ENCODE measurements at places on chromosomes 3 and 15.

DNA sequence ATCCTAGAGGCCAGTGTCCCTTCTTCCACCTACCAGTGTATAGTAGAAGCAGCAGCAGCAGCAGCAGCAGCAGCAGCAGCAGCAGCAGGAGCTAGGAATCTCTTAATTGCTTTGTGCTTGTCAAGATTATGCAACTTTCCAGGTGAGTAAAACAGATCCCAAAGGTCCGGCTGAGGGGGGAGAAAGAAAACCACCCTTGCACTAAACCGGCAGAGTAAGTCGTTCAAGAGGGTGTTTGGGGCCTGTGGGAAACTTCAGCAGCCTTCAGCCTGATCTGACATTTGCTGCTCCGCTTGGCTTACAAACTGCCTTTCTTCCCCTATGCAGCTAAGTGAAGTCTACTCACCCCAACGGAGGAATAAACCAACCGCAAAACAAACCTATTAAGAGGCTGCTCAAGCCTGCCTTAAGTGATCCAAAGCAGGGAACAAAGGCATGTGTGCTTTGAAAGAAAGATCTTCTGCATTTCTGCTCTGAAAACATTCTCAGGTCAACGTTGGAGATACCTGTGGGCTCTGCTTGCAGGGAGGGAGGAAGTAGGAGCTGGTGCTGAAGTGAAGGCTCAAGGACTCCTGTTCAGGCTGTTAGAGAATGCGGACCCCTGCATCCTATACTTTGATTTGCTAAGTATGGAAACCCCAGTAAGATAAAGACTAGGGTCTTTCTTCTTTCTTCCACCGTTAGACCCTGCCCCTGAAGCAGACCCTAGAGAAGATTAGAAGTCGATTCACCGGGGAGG, 35.7 kb upstream of the DLG1 start:
- DNase-seq, result no peak

DNA sequence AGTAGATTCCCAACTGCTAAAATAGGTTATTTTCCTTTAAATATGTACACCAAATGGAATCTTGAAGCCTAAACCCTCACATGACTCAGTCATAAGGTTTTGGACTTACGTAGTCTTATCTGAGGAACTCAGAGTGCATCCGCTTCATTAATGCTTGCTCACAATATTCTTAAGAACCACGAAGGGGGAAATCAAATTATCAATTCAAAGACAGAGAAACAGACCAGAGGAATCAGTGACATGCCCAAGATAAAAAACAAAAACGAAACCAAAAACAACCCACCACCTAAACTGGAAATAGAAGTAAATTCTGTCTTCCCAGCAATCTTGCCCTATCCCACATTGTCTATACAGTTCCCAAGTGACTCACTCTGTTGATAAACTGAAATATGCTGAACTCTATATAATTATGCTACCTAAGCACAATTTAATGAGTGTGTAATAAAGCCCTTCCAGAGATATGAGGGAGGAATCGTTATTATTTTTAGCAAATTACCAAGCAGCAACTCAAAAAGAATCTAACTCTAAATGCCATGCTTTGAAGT, 135.4 kb upstream of the CBLB start:
- DNase-seq, result peak; percentile 17

- DNase-seq, result no peak
These were observed 8.4 kb downstream of the IFT80 start for GRCh38 chr3:160390565-160391138.

DNA sequence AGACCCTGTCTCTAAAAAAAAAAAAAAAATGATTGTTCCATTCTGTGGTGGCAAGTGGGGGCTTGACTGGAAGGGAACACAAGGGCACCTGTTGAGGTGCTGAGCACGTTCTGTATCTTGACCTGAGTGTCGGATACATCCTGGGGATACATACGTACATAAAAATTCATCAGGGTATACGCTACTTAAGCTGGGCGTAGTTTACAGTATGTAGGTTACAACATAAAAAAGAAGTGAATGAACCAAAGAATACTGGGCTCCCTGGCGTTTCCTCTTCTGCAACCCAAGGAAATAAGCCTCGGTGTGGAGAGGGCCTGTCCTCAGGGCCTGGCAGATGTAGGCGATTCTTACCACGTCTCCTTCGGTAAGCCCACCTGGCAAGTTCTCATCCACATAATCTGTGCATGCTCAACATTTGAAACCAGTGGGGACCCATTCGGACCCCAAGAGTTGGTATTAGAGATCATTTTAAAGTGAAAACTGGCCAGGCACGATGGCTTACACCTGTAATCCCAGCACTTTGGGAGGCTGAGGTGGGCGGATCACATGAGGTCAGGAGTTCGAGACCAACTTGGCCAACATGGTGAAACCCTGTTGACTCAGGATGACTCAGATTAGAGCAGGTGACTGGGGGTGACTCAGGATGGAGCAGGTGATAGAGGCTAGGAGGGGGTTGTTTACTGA, 5.1 kb upstream of the MUC20 start:
- DNase-seq, result no peak

GRCh38 chr3:135127946-135128470, 332.9 kb downstream of the EPHB1 start:
- no peak for DNase-seq

DNA sequence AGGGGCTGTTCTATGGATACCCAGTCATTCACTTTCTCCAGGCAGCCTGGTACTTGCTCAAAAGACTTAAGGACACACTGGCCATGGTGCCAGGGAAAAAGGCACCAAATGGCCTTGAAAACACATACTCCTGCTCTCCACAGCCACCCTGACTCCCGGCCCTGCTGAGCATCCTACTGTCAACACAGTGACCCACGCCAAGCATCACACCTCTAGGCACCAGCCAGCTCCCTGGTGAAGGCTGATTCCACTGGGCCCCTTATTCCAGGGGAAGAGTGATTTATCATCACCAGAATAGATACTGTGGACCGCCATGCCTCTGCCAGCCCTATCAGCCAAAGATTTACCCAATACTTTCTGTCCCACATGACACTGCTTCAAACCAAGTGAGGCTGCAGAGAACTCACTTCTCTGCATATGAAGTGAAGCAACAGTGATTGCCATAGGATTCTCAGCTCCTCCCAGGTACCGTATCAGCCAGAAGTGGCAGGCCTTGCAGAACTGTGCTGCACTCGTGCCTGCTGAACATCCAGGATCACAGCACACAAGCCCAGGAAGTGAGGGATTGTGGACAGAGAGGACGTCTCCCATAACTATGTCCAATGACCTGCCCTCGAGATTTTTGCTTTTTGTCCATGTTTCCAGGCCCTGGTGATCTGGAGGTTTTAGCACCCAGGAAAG, 63.7 kb downstream of the WHAMM start:
- no peak for DNase-seq

- no peak for DNase-seq
These were observed 7.2 kb downstream of the RNF13 start for GRCh38 chr3:149820183-149820582.

DNA sequence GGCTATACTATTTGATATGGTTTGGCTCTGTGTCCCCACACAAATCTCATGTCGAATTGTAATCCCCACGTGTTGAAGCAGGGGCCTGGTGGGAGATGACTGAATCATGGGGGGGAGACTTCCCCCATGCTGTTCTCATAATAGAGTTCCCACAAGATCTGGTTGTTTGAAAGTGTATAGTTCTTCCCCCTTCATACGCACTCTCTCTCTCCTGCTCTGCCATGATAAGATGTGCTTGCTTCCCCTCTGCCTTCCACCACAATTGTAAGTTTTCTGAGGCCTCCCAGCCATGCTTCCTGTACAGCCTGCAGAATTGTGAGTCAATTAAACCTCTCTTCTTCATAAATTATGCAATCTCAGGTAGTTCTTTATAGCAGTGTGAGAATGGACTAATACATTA, 290.1 kb upstream of the CHRM5 start:
- no peak for DNase-seq

- no peak for DNase-seq
These were observed 130.9 kb upstream of the ABI3BP start for GRCh38 chr3:101124125-101124524.

GRCh38 chr15:65982627-65983322, 113.5 kb downstream of the RAB11A start:
- DNase-seq, result no peak

- no peak for DNase-seq
These were observed 20.2 kb upstream of the LMCD1 start for GRCh38 chr3:8481380-8481779.

DNA sequence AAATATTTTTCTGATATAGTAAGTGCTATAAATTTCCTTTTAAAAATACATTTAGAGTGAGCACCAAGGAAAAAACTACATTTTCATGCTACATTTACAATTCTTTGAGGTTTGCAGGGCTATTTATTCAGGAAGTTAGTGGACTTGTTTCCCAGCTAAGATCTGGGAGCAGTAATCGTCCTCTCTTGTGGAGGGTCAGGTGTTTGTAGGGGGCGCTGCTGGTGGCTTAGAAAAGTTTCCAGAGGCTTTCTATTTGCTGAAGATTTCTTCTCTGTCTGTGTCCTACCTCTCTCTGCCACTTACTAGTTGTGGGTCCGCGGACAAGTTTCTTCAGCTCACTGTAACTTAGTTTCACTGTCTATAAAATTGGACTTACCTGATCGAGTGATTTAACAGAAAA, 163.9 kb downstream of the PEX5L start:
- no peak for DNase-seq

DNA sequence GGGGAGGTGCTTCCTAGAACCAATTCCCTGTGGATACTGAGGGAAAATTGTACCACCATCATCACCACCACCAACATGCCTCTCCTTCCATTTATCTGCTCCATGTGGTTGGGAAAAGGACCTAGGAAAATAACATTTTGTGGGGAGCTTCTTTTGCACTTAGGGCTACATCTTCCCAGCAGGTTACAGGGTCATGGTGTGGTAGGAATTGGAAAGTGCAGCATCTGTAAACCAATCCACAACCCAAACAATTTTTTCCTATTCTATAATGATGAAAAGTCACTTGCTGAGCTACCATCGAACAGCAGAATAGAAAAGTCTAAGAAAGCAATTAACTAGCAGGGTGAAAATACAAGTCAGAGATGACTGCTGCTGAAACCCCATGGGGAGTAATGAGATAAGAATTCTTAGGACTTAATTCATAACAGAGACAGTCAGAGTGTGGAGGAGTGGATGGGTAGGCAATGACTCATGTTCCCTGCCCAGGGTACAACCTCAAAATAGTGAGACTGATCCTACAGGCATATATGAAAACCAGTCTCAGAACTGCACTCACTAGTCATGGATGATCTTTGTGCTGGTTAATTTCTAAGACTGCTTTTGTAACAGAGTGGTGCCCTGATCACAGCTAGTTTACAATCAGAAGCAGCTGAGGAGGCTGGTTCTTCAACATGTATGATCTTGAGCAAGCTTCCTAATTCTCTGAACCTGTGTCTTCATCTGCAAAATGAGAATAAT, 38.1 kb upstream of the LEKR1 start:
- DNase-seq, result peak; percentile 74

GRCh38 chr3:129526121-129526900, 2.1 kb upstream of the RHO start:
- no peak for DNase-seq

- no peak for DNase-seq
These were observed 541.6 kb upstream of the ALCAM start for GRCh38 chr3:104825116-104825515.

DNA sequence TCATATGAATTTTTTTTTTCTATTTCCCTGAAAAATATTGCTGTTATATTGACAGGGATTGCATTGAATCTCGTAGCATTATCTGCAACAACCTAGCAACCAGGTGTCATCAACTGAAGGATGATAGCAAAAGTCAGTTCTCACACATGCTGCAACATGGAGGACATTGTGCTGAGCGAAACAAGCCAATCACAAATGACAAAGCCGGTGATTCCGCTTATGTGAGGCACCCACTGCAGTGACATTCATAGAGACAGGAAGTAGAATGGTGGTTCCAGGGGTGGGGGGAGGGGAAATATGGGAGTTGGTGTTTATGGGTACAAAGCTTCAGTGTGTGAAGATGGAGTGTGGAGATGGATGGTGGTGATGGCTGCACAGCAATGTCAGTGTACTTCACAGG, 7.6 kb downstream of the NIPA1 start:
- no peak for DNase-seq

- DNase-seq, result no peak
These were observed 53.7 kb downstream of the NKIRAS1 start for GRCh38 chr3:23863060-23863459.

DNA sequence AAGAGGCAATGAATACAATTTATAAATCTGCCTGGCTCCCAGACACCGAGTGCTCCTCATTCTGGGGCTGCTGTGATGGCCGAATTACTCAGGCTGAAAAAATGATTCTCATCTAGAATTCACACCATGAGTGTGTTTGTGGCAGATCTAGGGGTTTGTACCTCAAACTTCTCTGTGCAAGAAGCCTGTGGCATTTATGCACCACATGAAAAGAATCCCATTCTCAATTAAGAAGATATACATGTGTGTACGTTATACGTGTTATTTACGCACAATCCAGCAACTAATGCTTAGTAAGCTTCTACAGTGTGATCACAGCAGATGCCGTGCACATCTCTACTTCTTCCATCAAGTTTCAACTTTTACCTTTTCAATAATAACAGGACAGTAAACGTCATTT, 476.8 kb downstream of the SHQ1 start:
- DNase-seq, result no peak

DNA sequence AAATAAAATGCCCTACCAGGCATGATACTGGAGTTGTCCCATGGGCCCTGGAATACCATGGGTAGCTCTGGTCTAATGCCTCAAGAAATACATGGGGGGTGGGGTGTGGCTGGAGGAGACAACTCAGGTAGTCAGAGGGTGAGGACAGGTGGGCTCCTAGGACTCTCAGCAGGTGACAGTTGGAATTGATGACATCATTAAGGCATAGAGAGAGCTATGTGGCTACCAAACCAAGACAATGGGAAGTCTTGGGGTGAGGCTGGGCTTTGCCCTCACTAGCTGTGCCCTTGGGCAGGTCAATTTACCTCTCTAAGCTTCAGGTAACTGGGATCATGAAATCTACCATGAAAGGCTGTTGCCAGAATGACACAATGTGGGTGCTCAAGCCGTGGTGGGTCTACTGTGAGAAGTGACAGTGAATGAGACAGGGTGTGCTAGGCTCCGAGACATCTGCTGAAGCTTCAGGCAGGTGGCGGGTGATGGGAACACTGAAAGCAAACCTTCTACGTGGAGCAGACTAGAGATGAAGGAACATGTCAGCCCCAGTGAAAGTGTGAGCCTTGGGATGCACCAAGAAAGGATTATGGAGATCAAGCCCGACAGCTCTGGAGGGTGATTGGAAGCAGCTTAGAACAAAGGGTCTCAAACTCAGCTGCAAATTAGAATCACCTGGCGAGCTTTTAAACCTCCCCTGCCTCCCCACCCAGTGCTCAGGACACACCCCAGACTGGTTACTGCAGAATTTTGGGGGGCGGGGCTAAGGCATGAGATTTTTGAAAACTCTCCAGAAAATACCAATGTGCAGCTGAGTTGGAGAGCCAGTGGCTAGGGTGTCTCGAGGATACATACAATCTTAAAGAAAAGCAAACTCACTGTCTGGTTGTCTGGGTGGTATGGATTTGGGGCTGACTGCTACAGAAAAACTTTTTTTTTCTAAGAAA, 21.5 kb downstream of the SLC6A20 start:
- no peak for DNase-seq

GRCh38 chr15:85619992-85620689, 174.6 kb downstream of the KLHL25 start:
- DNase-seq, result no peak

Measured in amniotic stem cell (primary cell).